ENCODE measurements at places on chromosomes 11 and 22.

GRCh38 chr11:13993096-13993765, 30.7 kb downstream of the SPON1 start:
- no peak for DNase-seq

DNA sequence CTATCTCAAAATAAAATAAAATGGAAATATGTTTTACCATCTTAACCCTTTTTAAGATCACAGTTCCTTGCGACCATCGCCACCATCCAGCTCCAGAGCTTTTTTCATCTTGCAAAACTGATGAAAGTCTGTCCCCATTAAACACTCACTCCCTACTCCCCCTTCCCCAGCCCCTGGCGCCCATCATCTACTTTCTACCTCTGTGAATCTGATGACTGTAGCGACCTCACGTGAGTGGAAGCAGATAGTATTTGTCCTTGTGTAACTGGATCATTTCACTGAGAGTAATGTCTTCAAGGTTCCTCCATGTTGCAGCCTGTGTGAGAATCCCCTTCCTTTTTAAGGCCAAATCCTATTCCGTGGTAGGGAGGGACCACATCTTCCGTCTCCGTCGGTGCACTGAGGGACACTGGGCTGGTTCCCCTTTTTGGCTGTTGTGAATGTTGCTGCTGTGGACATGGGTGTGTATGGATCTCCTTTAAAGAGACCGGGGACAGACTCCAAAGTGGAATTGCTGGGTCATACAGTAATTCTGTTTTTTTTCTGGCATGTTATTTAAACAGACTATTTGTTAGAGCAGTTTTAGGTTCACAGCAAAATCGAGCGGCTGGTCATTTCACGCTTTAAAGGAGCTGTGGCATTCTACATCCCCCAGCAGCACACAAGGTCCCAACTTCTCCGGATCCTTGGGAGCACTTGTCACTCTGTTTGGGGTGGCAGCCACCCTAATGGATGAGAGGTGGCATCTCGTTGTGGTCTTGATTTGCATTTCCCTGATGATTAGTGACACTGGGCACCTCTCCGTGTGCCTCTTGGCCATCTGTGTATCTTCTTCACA, 120.0 kb downstream of the KCNQ1 start:
- no peak for DNase-seq

GRCh38 chr22:31079095-31079642, 1.9 kb upstream of the SMTN start:
- no peak for DNase-seq

- DNase-seq = no peak
Measured at GRCh38 chr11:124788521-124788920, 11.7 kb downstream of the MSANTD2 start.

DNA sequence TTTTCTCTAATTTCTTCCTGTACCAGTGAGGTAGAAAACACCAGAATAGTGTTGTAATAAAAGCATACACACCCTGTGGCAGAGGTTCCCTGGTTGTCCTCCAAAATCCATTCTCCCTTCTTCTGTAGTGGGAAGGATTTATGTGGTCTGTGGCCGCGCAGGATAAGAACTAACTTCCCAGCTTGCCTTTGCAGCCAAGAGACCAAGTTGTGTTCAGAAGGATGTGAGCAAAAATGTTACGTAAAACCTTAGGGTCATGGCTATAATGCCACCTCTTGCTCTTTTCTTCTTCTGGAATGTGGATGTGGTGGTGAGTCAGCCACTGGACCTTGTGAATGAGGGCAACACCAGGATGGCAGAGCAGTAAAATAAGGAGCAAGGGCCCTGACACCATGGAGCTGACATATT, 28.4 kb downstream of the CCDC90B start:
- DNase-seq = no peak

- no peak for DNase-seq
Measured at GRCh38 chr11:47863898-47864430, 15.8 kb upstream of the NUP160 start.

GRCh38 chr11:6610591-6610990, 1.4 kb downstream of the TAF10 start:
- DNase-seq = no peak

- no peak for DNase-seq
Measured at GRCh38 chr11:130052567-130052966, 17.1 kb upstream of the APLP2 start.

- DNase-seq = no peak
Measured at GRCh38 chr11:132106096-132106982, 735.9 kb downstream of the NTM start.

DNA sequence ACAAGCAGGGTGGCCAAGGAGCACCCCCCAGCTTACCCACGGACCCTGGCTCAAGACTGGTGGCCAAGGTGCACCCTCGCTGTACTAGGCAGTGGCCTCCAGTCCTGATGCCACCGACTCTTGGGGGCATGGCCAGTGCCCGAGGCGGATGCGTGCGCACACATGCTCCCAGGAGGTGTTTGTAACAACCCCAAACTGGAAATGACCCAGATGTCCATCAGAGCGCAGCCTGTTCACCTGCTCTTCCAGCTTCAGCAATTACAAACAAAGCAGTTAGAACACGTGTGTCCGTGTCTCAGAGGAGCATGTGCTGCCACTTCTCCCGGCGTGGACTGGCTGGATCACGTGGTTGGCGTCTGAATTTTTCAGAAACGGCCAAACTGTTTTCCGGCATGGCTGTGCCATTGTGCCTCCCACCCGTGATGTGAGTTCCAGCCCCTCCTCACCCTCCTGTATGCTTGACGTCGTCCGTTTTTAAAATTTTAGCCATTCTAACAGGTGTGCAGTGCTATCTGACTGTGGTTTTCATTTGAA, 7.1 kb upstream of the MUC6 start:
- DNase-seq = no peak

GRCh38 chr22:49503896-49504521, 323.7 kb downstream of the BRD1 start:
- DNase-seq = no peak

DNA sequence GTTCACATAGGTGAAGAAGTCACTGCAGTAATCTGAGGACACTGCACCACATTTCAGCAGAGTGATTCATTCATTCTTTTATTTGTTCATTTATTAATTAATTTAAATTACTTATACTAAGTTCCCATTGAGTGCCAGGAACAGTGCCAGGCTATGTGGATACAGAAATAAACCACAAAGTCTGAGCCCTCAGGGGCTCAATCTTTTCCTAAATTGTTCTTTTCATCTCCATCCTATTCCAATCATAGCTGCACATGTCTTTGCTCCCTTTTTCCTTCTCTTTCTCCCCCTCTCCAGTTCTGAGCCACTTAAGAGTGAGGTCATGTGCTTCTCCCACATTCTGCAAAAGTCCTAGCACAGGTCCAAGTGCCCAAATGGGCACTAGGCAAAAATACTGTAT, 4.9 kb downstream of the SYTL2 start:
- DNase-seq = no peak

DNA sequence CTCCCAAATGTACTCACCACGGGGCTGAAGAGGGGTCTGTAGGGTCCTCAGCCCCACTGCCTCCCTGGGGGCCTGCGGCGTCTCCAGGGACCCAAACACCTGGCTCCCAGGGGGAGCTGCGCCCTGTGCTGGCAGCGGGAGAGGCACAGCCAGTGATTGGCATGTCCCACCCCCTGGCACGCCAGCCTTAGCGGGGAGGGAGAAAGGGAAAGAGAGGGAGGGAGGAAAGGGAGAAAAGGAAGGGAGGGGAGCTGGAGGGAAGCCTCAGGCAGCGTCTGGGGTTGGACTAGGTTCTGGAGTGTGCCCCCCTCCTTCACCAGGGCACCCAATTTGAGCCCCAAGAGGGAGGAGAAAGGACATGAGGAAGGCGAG, at the start of gene CHRM1:
CHRM1 (minus strand) TSS at position 163 of the 372 bp plus-strand sequence. CDS start 10,263 bp downstream, outside the sequence.
- no peak for DNase-seq

DNA sequence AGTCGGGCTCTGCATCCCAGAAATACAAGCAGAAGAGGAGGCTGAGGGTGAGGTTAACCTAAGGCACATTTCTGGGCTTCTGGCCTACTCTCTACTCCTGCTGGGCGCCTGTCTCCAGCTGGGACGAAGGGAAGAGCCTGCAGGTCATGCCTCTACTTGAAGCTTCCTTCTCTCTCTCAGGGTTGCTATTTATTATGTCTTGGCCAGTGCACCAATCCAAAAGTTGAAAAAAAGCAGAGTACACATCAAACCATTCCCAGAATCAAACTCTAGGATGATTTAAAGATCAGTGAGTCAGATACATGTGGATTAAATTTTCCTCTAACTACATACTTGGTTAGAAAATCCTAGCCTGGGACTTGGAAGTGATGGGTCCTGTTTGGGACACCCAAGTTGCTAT, 60.2 kb upstream of the CDON start:
- DNase-seq = no peak

DNA sequence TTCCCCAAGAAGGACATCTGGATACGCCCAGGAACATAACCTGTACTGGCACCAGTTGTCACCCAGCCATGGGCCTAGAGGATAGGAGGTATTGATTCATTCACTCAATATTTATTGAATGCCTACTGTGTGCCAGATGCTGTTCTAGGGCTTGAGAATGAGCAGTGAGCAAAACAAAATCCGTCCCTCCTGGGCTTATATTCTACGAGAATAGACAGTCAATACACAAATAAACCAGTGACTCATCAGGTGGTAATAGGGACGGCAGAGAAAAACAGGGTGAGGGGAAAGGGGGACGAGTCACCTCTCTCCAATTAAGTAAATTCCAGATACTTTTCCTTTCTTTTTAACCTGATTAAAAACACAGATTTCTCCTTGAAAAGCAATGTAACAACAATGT, 103.5 kb downstream of the MICAL2 start:
- no peak for DNase-seq

DNA sequence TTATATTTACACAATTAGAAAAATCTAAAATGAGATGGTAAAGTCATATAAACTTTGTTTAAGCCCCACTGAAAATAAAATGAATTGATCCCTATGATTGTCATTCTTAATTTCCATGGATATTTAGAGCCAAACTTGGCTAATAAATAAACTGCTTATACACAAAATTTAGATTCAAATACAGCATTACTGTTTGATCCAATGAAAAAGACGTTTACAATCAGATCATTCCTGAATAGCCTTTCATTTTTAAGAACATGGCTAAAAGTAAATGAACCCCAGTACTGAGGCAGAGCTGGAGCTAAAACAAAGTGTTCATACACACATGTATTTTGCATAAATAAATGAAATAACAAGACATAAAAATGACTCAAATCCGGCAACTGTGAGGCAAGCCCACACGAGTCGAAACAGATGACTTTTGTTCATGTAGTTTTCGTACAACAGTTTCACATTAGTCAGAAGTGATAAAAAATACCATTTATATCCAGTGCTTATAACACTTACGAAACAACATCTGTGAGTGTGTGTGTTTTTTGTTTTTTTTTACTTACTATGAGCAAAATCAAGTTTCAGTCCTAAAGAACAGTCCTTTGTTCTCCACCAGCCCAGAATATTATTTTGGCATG, 386.5 kb downstream of the SOX6 start:
- no peak for DNase-seq

GRCh38 chr11:120501976-120502755, 9.4 kb upstream of the GRIK4 start:
- DNase-seq = no peak

DNA sequence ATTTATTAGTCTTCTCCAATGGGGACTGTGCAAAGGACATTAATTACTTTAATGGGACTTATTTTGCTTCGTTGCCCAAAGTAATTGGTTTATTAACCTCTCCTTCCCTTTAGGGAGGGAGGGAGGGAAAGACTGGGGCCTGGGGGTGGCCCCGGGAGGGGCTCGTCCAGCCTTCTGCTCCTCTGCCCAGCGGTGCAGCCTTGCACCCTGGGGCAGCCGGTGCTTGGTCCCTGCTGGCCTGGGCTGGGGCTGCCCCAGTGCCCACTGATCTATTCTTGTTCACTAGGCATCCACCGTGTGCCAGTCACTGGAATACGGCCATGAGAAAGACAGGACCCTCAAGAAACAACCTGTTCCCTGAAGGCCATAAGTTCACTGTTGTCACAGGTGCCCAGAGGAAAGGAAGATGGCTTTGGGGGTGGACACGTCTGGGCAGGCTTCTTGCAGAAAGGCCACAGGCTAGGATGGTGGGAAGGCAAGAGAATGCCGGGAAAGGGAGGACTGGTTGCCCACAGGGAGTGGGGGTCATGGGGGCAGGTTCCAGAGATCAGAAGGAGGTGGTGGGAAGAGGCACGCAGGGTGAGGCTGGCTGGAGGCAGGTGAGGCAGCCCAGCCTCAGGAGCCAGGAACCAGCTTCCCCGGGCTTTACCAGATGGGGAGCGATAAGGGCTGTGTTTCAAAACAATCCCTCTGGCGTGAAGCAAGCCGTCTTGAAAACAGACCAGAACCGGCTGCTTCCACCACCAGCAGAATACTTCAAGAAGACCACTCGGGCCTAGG, 47.6 kb upstream of the KCNQ1OT1 start:
- DNase-seq = no peak

GRCh38 chr11:113278925-113279324, 35.5 kb upstream of the TTC12 start:
- DNase-seq = no peak

- DNase-seq = no peak
Measured at GRCh38 chr11:84319863-84320262, 1033.7 kb upstream of the CCDC90B start.

DNA sequence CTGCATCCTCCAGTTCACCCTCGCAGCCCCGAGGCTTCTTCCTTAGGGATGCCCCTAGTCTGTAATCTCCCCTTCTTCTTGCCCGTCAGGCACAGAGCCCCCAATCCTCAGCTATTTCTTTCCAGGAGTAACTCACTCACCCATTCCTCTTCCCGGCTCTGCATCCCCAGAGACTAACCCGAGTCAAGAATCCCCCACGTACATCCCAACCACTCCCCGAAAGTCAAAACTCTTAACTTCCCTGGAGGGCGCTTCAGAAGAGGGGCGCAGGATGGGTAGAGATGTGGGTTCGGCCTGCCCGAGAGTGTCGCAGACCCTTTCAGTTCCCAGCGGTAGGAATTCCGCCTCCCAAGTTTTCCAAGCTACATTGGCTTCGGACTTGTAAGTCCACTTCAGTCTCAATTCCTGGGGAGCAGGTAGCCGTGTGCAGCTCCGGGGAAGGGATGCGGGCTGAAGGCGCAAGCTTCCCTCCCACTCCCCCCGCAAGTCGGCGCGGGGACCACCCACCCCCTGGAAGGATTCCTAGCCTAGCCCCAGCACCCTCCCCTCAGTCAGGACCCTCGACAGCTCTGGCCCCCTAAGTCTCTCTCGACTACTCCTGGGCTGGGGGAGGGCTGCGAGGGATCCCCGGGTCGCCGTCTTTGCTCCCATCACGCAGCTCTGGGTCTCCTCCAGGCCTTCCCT, 871 bp downstream of the BDNF start:
- no peak for DNase-seq

GRCh38 chr22:23938328-23939016, 22.5 kb downstream of the GSTT2B start:
- no peak for DNase-seq

GRCh38 chr11:22640862-22641261, 15.2 kb upstream of the FANCF start:
- DNase-seq = no peak

- no peak for DNase-seq
Measured at GRCh38 chr11:26676641-26677040, 45.2 kb downstream of the SLC5A12 start.

All from hematopoietic multipotent progenitor cell (in vitro differentiated cells).